ENCODE measurements at places on chromosomes 3 and 15.

GRCh38 chr3:140273542-140274195 is 338.7 kb downstream of the CLSTN2 start:
- DNase-seq, result no peak

GRCh38 chr3:184726497-184726896 is 14.6 kb upstream of the MAGEF1 start:
- DNase-seq, result no peak

- DNase-seq, result no peak
Measured at GRCh38 chr3:129349791-129350190, 71.1 kb downstream of the HMCES start.

- no peak for DNase-seq
Measured at GRCh38 chr3:26061947-26062346, 272.1 kb downstream of the OXSM start.

GRCh38 chr3:196339493-196340254 is 1.5 kb upstream of the TM4SF19 start:
- DNase-seq, result no peak

All from stimulated activated CD4-positive, alpha-beta T cell treated with anti-CD3 and anti-CD28 coated beads, Interleukin-1b, Interleukin-23, amount 100 ng/mL, for 48 hours (primary cell).